ENCODE measurements at places on chromosomes 3 and 15. TPM values are rescaled to one million over a fixed set of nuclear protein-coding genes. Genes with fewer than 3 reads are reported as not detected.

CTDSPL gene
- total RNA-seq: 4.6 TPM

TGM5 gene
- total RNA-seq: not detected

PDCD6IP gene
- total RNA-seq: 164 TPM

KNG1 gene
- total RNA-seq: not detected

DNA sequence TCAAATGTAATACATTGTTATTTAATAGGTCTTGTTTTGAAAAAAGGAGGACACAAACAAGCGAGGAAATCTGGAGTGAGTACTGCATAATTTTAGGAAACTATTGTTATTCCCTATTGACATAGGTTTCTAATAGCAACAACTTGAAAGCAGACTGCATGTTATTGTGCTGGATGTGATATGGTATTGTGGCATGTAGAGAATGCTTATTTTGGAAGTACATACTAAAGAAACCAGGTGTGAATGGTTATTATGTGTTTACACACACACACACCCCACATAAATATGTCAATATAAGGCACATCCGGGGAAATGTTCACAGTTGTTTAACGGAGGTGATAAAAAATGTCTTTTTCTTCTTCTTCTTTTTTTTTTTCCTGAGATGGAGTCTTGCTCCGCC lies 5.9 kb upstream of the MORF4L1 start:
- peaks cover 9% of the 10 kb centered on the region for H3K4me1 ChIP-seq
- no peak for DNase-seq
- no peak overlapping the region for H3K27ac ChIP-seq
- no peaks in the 10 kb centered on the region for H3K36me3 ChIP-seq
- no peak overlapping the region for H3K4me3 ChIP-seq
- no peaks in the 10 kb centered on the region for H3K27me3 ChIP-seq

All from activated CD4-positive, alpha-beta T cell treated with anti-CD3 and anti-CD28 coated beads, Interleukin-2, amount 10 ng/mL, durations not matched to agents 7 days and 5 days (primary cell).